CD4-positive, alpha-beta T cell treated with Interleukin-12 subunit alpha and Interleukin-12 subunit beta, for 1 hour (primary cell): ENCODE measurements at places on chromosomes 7 and 10.

DNA sequence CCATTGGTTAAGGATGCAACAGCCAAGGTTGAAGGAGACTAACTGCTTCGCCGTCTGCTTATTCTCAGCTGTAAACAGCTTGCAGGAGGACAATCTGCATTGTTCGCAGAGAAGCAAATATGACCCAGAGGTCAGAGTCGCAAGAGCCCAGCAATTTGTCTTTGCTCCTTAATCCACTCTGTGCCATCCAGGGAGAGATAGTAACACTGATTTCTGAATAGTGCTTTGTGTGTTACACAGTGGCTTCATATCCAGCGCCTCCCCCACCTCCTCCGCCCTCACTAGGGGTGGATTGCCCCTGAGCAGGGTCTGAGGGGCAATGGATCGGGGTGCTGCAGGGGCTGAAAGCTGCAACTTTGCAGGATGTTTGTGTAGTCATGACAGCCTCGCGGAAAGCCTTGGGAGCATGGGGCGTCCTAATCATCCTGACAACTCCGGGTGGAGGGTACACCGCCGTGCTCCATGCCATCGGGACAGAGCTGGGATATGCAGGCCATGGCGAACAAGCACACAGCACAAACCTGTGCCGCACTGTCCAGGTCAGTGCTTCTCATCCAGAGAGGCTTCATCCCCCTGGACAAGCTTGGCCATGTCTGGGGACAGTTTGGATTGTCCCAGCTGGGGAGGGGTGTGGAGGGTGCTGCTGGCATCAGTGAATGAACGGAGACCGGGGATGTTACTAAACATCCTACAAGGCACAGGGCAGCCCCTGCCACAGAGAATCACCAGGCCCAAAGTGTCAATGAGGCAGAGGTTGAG, 103.1 kb upstream of the INSIG1 start:
- no peak for DNase-seq

- no peak for DNase-seq
Measured at GRCh38 chr10:133326223-133326551, 10.5 kb downstream of the CALY start.

DNA sequence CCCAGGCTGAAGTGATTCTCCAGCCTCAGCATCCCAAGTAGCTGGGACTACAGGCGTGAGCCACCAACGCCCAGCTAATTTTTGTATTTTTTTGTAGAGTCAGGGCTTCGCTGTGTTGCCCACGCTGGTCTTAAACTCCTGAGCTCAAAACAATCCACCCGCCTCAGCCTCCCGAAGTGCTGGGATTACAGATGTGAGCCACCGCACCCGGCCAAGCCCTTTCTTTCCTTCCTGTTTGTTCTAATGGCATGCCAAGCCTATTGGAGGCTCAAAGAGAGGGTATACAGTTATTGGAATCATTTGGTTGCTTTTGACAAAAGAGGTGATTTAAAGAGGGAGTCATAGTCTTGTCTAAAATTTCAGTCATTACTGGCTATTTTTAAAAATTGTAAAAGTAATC, 46.0 kb upstream of the TRIM8 start:
- no peak for DNase-seq

- no peak for DNase-seq
Measured at GRCh38 chr10:533186-533585, 156.3 kb downstream of the DIP2C start.

DNA sequence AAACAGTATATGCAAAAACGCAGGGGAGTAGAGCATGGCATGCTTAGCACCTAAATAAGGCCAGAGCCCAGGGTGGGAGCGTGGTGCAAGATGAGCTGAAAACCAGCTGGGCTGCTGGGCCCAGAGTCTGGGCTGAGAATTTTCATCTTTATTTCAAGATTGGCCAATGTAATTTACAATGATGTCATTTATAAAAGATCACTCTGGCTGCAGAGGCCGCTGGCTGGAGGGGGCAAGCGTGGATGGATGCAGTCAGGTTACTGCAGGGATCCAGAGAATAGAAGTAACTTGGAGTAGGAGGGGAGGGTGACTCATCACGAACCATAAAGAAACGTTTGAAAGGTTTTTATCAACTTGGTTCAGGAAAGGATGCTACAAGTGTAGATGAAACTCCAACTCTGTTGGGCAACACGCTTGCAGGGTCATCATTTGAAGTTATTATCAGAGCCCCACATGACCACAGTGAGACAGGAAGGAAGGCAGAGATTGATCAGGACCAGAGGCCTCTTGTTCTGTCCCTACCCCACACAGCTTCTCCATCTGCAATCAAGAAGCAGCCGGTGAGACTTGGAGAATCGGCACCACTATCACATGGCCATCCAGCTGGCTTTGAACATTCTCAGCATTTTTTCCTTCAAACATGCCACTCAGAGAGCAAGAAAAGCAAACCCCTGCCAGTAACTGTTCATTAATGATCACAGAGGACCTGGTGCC, 49.2 kb downstream of the ODAD2 start:
- no peak for DNase-seq

DNA sequence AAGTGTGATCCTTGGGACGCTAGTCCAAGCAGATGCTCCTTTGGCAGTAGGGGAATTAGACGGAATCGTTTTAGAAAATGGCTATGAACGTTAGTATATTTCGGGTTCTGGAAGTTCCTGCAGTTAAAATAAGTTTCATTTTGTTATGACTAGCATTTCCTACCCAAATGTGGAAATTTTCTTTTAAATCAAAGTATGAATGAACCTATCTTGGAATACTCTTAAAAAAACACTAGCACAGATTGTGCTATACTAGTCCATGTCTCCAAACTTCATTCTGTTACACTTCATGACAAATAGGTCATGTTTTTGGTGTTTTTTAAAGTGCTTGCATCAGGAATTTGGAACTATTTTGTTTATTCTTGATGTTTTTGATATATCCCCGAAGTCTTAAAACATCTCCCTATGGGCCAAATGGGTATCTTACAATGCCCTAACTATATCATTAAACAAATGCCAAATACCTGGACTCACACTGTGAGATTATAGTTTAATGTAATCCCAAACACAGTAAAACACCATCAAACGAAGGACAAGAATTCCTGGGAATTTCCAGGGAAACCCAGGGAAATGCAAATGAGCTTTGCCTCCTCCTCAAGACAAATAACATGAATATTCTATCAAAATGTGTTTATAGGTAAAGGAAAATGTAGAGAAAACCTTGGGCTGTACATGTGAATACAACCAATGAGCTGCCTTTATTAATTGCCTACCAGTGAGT, 75.9 kb upstream of the PTPRZ1 start:
- DNase-seq = no peak

GRCh38 chr7:111516612-111517011, 45.7 kb downstream of the IMMP2L start:
- DNase-seq = no peak

DNA sequence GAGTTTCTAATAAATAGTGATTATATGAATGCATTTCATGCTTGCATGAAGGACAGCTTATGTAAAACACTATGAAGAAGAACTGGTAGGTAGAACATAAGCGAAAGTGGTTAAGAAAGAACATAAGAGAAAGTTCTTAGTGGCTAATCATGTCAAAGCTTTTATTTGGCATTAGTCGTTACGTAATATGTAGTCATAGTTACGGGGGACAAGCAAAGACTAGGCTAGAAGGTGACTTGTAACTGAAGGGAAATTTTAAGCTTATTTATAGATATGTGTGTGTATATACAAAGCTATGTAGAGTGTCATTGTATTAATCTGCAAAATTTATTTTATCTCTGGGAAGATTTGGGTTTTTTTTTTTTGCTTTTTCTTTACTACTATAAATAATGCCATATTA, 36.9 kb downstream of the CAPZA2 start:
- DNase-seq = no peak

DNA sequence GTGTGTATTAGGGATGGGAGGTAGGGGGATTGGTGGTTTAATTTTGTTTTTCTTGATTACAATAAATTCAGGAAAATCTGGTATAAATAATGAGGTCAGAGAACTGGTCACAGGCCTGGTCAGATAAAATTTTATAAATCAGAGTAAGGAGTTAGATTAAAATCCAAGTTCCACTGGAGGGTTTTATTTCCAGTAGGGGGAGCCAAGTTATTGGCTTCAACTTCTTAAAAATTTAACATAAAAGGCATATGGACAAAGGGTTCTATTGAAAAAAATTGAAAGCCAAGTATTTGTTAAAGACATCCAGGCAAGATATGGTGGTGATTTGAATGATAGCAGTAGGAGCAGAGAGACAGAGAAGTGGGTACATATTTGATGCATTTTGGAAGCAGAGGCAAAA, 763.3 kb downstream of the SORCS1 start:
- no peak for DNase-seq

GRCh38 chr10:113021268-113022040, 71.4 kb downstream of the TCF7L2 start:
- DNase-seq = no peak

DNA sequence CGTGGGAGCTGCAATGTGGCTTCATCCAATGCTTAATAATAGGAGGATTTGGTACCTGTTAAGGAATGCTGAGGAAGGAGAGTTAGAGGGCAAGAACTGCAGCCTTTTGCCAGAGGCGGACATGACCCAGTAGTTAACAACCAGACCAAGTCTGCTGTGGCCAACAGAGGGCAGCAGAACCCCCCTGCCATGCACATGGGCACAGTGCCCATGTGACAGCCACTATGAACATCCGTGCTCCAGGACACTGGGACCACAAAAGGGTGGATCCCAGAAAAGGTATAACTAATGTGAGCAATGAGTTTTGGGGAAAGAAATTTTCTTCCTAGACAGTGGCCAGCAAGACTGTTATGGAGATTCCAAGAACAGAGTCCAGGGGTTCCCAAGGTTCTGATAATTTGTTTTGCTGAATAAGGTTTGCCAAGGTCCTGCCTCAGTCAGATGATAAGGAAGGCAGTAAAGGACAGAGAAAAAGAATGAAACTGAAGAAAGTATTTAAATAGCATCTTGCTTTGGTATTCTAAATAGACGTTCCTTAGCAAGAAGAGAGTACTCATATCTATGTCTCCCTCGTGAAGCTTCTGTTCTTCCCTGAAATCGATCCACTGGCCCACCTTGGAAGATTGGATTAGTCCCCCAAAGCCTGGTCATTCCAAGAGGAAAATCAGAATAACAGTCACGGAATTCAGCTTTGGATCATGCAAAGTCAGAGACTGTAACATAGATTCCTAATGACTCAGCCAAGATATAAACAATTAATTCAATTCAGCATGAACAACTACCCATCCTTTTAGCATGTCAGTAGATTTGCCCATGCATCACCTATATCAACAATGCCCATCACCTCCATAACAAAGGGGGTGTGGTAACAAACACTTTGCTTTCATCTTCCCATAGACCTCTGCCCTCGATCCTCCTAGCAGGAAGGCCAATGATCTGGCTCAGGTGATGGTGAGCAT, 56.0 kb downstream of the LGI1 start:
- peak; percentile 20 for DNase-seq

GRCh38 chr10:49761789-49762565, at the start of gene OGDHL:
OGDHL (minus strand) TSS chr10:49762323; CDS start chr10:49758592, 3,731 bp downstream.
- DNase-seq = peak; percentile 14

DNA sequence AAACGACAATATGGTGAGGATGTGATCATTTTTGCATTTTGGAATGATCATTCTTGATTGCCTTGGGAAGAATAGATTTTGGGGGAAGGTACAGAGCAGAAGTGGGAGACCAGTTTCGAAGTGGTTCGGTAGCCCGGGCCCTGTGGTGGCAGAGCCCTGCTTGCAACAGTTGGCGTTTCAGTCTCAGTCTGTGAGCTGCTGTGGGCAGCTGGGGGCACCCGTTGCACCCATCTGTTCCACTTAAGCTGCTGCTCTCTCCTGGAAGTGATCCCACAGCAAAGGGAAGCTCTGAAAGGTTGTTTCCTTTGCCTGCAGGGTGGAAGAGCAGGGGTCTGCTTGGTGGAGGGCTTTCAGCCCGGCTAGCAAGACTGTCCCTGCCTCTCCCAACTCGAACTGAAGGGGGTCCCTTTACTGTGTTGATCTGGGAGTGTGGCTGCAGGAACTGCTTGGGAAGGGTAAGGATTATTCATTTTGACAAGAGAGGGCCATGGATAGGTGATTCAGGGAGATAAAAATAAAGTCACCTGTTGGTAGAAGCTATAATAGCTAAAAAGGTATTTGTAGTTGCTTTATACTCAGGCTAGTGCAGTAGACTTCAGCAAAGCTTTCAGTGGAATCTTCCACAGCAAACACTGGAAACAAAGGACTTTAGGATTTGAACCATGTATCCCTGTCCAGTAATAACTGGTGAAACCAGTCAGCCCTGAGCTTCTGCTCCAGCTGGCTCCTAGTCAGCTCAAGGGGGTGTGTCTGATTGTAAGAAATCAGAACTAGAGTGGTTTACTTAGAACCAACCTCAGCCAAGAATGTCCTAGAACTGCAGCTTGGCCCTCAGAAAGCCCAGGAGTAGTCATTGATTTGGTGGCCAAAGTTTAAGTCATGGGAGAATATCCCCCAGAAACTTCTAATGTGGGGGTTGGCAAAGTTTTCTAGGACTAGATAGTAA, 53.1 kb upstream of the PDCD4 start:
- DNase-seq = no peak

DNA sequence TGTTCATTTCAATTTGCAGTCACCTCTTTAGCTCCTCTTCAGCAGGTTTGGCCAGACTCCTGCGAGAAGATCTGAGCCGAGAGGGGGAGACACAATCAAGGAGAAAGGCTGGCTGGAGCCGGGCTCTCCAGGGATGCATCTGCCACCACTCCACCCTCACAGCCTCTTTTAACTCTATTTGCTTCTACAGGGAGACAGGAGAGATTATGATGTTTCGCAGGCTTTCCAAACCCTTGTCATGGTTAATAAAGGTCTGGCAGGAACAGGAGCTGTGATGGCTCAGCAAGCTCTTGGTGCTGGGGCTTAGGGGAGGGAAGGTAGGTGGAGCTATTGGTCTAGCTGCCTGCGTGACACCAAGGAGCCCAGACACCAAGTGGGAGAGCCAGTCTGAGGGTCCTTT, 448.1 kb upstream of the PODXL start:
- DNase-seq = no peak

- DNase-seq = no peak
Measured at GRCh38 chr7:131945957-131946544, 389.6 kb upstream of the PODXL start.

GRCh38 chr7:47202146-47202783, 379.6 kb downstream of the TNS3 start:
- DNase-seq = no peak

- DNase-seq = no peak
Measured at GRCh38 chr7:30970594-30971094, 6.9 kb downstream of the GHRHR start.

- no peak for DNase-seq
Measured at GRCh38 chr10:131159771-131160170, 151.8 kb downstream of the TCERG1L start.

DNA sequence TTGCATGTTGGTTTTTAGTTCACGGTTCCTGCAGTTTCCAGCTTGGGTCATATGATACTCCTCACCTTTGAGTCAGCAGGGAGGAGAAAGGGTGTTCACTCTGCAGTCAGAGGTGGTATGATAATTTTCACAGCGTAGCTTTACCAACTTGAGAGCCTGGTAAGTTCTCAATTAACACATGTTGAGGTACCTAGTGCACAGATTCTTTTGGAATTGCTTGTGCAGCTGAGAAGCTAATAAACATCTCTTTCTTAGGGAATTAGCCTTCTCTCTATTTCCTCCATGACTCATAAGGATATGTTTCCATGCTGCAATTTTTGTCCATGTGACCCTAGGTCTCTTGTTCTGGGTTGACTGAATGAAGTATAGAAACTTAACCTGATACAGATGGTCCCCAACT, 166.6 kb downstream of the KIF20B start:
- DNase-seq = no peak
